GF-D8 (cell line): ENCODE measurements at places on chromosomes 13 and 19.

DNA sequence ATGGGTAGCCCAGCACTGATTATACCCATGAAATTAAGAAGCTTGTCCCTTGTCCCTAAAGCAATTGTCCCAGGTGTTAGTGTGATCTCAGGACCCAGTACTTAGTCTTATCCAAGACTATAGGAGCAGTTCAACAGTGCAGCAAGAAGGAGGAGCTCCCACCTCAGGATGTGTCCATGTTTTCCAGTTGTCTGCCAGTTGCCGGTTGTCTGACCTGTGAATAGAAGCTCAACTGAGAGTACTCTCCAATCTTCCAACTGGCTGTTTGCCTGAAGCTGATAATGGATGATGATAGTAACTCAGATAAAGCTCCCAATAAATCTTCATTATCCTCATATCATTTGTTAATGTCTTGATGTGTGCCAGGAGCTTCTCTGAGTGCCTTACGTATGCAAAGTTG, 107.2 kb upstream of the HTR2A start:
- DNase-seq: no peak

GRCh38 chr19:35438096-35438495, 10.0 kb upstream of the FFAR2 start:
- no peak for DNase-seq

- peak; percentile 37 for DNase-seq
Measured at GRCh38 chr13:32446773-32447465, 19.0 kb upstream of the N4BP2L1 start.

- DNase-seq: no peak
Measured at GRCh38 chr19:47309038-47309437, 623 bp upstream of the C5AR1 start.

DNA sequence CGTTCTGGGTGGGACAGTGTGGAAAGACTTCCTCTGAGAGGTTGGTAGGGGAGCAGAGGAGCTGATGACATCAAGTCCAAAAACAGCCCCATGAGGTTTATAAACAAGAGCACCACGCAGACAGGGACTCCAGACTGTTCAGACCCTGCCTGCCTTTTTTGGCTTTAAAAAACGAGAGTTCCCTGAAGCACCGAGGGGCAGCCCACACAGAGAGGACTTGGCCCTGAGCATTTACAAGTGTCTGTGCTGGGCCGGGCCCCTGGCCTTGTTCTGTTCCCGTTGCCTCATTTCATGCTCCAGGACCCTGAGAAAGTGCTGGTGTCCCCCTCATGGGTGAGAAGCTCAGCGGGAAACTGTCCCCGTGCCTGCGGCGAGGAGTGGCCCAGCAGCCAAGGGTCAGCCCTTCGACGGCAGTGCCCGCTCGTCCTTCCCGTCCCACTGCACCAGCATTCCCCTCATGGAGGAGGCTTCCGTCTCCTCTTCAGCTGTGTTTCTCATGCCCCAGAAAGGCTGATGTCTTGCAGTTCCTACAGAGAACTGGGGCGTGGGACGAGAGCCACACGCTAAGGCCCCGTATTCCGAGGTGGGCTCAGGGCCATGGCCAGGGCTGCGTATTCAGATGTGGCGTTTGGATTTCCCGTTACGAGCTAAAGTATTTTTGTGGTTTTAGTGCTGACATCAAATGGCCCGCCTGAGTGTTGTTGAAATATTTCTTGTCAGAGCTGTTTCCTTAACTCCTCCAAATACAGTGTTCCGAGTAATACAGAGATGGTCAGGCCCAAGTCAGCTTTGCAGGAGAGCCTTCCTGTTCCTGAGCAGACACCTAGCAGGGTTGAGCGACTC, 93.5 kb downstream of the ATP11A start:
- DNase-seq: peak; percentile 26

DNA sequence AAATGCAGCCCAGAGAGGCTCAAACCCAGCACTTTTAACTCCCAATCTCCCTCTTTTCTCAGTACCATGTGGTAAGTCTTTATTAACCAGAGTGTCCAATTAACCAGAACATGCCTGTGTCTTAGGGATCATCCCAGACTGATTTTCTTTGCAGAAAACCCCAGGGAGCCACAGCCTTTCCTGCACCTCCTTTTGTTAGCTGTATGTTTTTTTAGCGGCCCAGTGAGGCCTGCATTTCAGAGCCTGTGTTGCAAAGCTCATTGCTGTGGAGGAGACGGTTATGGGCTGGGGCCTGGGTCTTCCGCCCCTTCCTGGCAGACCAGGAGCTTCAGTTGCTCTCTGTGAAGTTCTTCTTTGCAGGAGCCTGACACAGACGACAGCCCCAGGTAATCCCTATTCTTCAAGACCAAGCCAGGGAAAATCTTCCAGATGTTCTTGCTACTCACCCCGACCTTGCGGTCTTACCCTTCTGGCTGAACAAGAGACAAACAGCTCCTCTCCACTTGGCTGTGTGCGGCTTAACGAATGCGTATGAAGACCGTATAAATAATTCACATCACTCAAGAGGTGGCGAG, 70.7 kb upstream of the TSHZ3 start:
- no peak for DNase-seq
